ENCODE measurements at places on chromosomes 2 and 18.
A peak's percentile ranks its signal among the peaks of the same experiment; 100 is the strongest.

- peak; percentile 44 for DNase-seq
Measured at GRCh38 chr2:19357402-19358241, 801 bp downstream of the OSR1 start.

- DNase-seq: no peak
Measured at GRCh38 chr18:62990653-62991052, 275.3 kb downstream of the PHLPP1 start.

- DNase-seq: no peak
Measured at GRCh38 chr18:48395646-48396045, 13.5 kb downstream of the ZBTB7C start.

DNA sequence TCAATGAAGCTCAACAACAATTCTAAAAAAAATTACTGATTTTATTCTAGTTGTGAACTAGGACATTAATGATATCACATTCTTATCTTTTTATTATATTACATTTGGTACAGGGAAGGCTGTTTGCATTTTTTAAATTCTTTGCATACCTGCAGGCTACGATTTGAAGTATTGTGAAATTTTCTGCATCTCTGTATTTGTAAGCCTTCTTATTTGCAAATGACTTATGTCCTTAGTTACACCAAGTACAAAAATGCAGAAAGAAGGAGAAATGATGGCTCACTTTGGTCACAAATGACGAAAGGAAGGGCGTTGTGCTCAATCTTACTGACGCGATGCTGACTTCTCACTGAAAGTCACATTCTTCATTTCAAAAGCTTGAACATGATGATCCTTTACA lies 227.5 kb upstream of the SOX11 start:
- DNase-seq: no peak

GRCh38 chr2:26430826-26431225 lies 29.1 kb downstream of the DRC1 start:
- no peak for DNase-seq

- no peak for DNase-seq
Measured at GRCh38 chr2:159595410-159596046, 20.8 kb downstream of the BAZ2B start.

DNA sequence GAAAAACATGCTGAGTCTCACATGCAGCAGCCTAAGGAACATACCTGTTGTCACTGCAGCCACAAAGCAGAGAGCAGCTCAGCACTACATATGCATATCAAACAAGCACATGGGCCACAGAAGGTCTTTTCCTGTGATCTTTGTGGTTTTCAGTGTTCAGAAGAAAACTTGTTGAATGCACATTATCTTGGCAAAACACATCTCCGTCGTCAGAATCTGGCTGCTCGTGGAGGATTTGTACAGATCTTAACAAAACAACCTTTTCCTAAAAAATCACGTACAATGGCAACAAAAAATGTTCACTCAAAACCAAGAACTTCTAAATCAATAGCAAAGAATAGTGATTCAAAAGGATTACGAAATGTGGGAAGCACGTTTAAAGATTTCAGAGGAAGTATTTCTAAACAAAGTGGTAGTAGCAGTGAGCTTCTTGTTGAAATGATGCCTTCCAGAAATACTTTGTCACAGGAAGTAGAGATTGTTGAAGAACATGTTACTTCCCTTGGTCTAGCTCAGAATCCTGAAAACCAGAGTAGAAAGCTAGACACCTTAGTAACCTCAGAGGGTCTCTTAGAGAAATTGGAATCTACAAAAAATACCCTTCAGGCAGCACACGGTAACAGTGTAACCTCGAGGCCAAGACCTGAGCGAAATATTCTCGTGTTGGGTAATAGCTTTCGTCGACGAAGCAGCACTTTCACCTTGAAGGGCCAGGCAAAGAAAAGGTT lies 34.1 kb downstream of the ZNF407 start:
- no peak for DNase-seq

DNA sequence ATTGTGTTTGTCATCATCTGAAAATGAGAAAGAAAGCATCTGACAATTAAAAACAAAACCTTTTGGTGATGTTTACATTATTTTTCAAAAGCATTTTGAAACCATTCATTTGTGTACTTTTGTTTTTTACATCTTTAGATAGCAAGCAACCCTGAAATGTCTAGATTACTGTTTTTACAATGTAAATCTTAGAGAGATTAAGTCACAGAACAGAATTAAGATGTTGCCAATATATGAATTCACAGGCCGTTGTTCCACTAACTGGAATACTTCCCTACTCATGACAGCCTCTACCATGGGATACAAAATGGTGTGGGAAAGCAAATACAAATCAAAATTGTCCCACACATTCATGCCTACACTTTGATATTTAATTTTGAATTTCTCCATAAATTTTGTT lies 480.0 kb upstream of the ZEB2 start:
- no peak for DNase-seq

- DNase-seq: no peak
Measured at GRCh38 chr2:198072655-198073054, 268.3 kb downstream of the PLCL1 start.

- DNase-seq: peak; percentile 17
Measured at GRCh38 chr2:97645112-97645694, 659 bp upstream of the COX5B start.

GRCh38 chr2:46331109-46331766 lies 34.0 kb downstream of the EPAS1 start:
- DNase-seq: peak; percentile 23

DNA sequence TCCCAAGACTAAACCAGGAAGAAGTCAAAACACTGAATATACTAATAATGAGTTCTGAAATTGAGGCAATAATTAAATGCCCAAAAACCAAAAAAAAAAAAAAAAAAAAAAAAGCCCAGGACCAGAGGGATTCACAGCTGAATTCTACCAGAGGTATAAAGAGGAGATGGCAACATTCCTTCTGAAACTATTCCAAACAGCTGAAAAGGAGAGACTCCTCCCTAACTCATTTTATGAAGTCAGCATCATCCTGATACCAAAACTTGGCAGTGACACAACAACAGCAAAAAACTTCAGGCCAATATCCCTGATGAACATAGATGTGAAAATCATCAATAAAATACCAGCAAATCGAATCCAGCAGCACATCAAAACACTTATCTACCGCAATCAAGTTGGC lies 108.5 kb upstream of the COL3A1 start:
- DNase-seq: no peak

DNA sequence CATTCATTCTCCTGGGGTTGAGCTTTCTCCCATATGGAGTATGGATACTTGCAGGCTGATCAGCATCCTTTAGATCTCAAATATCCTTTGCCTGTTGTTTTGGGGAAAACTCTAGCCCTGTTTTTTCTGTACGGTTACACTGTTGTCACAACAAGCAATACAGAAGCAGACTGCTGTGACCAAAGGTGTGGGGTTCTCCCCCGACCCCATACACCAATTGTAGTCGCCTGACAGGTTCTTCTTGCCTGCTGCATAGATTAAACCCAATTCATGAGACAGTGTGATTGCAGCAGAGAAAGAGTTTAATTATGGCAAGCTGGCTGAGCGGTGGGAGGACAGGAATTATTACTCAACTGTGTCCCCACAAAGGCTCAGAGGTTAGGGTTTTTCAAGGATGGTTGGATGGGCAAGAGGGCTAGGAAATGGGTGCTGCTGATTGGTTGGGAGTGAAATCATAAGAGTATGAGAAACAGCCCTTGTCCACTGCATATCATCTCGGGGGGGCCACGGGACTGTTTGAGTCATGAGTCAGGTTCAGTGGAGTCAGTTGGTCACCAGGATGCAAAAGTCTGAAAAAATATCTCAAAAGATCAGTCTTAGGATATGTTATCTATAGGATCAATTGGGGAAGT lies 40.6 kb downstream of the ITGB1BP1 start:
- peak; percentile 79 for DNase-seq

DNA sequence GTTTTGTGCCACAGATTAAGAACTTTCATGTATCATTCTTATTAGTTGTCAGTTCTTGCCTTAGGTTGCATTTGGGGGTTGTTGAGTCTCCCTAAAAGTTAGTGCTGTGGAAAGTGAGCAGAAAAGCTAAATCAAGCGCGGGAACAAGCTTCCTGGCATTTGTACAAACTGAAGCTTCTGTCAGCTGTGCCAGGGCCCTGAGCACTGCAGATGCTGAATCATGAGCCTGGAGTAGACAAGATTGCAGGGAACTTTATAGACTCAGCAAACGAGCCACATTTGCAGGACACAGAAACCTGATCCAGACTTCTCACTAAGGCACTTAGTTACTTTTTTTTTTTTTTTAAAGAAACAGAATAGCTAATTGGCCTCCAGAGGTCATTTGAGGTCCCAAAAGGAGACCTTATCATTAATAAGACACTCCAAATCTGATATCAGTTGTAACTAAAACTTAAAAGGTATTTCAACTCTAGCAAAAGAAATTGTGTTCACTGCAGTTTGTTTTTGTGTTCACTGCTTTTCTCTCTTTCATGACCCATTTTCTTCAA lies 88.7 kb downstream of the ADAM23 start:
- DNase-seq: no peak

Data from ACHN (cell line).